B cell (primary cell): ENCODE measurements at places on chromosomes 11 and 22. TPM values are rescaled to one million over a fixed set of nuclear protein-coding genes. Genes with fewer than 3 reads are reported as not detected.

The CHRM1 gene
- not detected in 2 replicates for polyA plus RNA-seq

The SCT gene
- not detected in 2 replicates for polyA plus RNA-seq

The RAB3IL1 gene
- 0.27 TPM in 1 of 2 replicates, not detected in the other for polyA plus RNA-seq

The FOLR3 gene
- 0.10 and 0.17 TPM in 2 replicates for polyA plus RNA-seq

DNA sequence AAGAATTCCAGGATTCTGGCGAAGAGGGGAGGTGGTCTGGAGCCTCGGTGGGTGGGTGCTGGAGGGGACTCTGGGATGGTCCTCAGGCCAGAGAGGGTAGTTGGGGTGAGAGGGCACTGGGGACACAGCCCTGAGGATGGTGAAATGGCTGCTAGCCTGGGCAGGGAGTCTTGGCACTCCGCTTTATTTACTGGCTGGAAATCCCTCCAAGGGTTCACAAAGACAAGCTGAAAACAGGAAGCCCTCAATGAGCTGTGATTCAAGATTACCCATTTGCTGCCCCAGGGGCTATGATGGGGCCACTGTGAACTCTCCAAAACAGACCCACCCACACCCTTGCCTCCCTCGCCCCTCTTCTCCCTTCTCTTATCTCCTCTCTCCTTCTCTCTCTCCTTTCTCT, 71.9 kb downstream of the FBXO7 start:
- no peak for DNase-seq
- no peak overlapping the region for H3K4me3 ChIP-seq
- no peaks in the 10 kb centered on the region for H3K36me3 ChIP-seq

DNA sequence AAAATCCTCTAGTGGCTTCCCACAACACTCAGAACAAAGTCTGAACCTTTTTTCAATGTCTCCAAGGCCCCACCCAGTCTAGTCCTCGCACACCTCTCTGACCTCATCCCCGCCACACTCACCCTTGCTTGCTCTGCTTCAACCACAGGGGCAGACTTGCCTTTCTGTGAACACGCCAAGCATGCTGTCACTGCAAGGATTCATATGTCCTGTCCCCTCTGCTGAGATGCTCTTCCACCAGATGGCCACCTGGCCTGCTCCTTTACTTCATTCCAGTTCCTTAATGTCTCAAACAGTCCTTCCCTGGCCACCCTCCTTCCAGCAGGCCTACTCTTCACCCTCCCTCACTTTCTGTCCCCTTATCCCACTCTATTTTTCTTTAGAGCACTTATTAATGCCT, 60.6 kb upstream of the ARHGAP20 start:
- H3K27me3 ChIP-seq, result no peaks in the 10 kb centered on the region
- no peak overlapping the region for H3K27ac ChIP-seq
- H3K4me1 ChIP-seq, result peaks cover 14% of the 10 kb centered on the region
- H3K4me3 ChIP-seq, result no peak overlapping the region

DNA sequence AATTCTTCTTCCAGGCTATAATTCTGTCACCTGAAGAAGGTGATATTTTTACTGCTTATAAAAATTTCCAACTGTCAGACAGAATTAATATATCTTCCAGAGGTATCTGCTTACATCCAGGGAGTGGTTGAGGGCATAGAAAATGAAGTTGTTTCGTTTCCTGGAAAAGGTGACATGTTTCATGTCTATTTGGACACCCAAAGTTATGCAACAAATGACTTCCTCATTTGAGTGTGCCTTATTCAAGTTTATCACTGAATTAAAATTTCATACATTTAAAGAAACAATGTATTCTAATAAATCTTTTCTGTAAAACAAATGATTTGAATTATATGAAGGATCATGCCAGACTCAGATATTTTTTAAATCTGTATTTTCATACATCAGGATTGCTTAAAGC, 8.5 kb upstream of the GRAMD1B start:
- no peaks in the 10 kb centered on the region for H3K27me3 ChIP-seq
- no peaks in the 10 kb centered on the region for H3K36me3 ChIP-seq
- no peak overlapping the region for H3K27ac ChIP-seq
- no peak for DNase-seq

- H3K4me3 ChIP-seq, result no peak overlapping the region
- no peaks in the 10 kb centered on the region for H3K27me3 ChIP-seq
- H3K4me1 ChIP-seq, result no peaks in the 10 kb centered on the region
- H3K27ac ChIP-seq, result no peak overlapping the region
- H3K36me3 ChIP-seq, result no peaks in the 10 kb centered on the region
Observed at GRCh38 chr11:131099013-131099412, 182.7 kb upstream of the SNX19 start.

GRCh38 chr11:111189466-111189865, 56.1 kb upstream of the POU2AF2 start:
- no peaks in the 10 kb centered on the region for H3K36me3 ChIP-seq
- no peaks in the 10 kb centered on the region for H3K27me3 ChIP-seq
- peaks cover 50% of the 10 kb centered on the region for H3K4me1 ChIP-seq
- H3K27ac ChIP-seq, result no peak overlapping the region

DNA sequence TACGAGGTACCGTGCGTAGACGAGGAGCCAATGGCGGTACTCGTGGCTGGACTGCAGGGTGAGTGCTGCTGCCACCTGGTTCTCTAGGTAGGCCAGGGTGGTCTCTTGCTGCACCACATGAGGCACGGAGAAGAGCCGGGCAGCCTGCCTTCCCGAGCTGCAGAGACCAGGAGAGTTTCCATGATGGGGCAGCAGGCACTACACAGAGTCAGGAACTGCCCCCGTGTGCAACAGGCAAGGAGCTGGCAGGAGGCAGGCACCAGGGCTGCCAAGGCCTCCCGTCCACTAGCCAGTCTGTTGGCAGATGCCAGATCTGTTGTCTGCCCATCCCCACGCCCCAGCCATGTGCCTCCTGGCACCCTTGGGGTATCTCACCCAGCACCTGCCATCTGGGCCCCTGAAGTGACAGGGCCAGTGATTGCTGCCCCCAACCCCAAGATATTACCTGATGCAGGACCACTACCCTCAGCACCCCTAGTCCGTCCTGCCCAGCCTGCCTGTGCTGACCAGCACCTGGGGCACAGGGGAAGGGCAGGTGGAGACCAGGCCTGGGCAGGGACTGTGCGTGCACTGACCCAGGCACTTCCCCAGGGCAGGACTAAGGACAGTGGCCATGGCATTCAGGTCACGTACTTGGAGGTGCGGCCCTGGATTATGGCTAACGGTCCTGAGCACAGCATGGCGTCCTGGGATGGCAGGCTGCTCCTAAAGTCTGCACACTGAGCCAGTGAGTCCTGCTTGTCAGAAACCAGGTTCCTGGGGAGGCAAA, 62.0 kb upstream of the CLTCL1 start:
- H3K36me3 ChIP-seq, result no peaks in the 10 kb centered on the region
- H3K4me1 ChIP-seq, result peaks cover under 1% of the 10 kb centered on the region
- H3K4me3 ChIP-seq, result no peak overlapping the region
- H3K27me3 ChIP-seq, result no peaks in the 10 kb centered on the region

DNA sequence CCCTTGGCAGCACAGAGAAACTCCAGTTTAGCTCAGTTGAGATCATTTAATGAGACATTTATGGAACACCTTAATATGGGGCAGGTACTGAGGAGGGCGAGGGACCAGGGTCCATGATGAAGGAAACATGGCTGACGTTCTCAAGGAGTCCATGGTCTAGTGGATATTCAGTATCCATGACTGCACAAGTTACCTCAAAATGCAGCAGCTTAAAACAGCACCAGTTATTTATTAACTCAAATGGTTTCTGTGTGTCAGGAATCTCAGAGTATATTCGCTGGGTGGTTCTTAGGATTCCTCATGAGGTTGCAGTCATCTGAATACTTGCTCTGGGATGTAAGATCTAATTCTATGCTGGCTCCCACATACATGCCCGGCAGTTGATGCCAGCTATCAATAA, 346.8 kb downstream of the LARGE1 start:
- no peak overlapping the region for H3K27ac ChIP-seq
- no peaks in the 10 kb centered on the region for H3K36me3 ChIP-seq
- H3K4me1 ChIP-seq, result peaks cover 90% of the 10 kb centered on the region
- no peak for DNase-seq
- H3K27me3 ChIP-seq, result no peaks in the 10 kb centered on the region

- no peaks in the 10 kb centered on the region for H3K36me3 ChIP-seq
- H3K4me3 ChIP-seq, result no peak overlapping the region
- H3K4me1 ChIP-seq, result no peaks in the 10 kb centered on the region
- H3K27me3 ChIP-seq, result no peaks in the 10 kb centered on the region
- peak; percentile 4 for DNase-seq
Observed at GRCh38 chr11:30914143-30914762, 328.1 kb upstream of the MPPED2 start.

GRCh38 chr11:24609192-24610119, 112.6 kb downstream of the LUZP2 start:
- H3K27ac ChIP-seq, result no peak overlapping the region
- H3K36me3 ChIP-seq, result no peaks in the 10 kb centered on the region
- H3K4me3 ChIP-seq, result no peak overlapping the region

- no peak overlapping the region for H3K4me3 ChIP-seq
- H3K27me3 ChIP-seq, result no peaks in the 10 kb centered on the region
- peaks cover 12% of the 10 kb centered on the region for H3K4me1 ChIP-seq
- no peaks in the 10 kb centered on the region for H3K36me3 ChIP-seq
- DNase-seq, result no peak
- no peak overlapping the region for H3K27ac ChIP-seq
Observed at GRCh38 chr11:44979543-44980399, 29.1 kb upstream of the TP53I11 start.

DNA sequence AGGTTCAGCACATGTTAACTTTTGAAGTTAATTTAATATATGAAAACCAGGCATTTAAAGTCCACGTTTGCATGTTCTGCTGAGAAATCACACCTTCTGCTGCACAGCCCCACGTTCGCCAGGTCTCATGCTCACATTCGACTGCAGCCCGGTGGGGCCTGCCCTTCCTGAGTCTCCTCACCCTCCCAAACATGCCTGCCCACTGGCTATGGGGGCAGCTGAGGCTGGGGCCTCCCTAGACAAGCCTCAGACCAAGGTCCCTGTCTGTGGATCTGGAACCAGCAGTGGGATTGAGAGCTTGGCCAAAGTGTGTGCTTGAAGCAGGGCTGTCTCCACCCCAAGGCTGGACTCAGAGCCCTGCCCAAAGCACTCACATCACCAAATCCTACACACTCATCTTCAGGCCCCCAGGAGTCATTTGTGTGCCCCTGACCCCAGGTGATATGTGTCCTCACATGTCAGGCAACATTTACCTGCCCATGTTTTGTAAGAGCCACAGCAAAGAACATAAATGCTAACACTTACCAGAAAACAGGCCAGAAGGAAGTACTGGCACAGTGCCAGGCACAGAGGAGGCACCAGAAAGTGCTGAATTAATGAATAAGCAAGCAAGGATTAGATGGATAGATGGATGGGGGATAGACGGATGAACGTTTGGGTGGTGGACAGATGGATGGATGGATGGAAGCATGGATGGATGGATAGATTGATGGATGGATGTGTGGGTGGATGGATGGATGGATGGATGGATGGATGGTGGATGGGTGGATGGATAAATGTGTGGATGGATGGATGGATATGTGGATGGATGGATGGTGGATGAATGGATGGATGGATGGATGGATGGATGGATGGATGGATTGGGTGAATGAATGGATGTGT, 9.4 kb upstream of the FADD start:
- DNase-seq, result no peak
- peaks cover 16% of the 10 kb centered on the region for H3K27me3 ChIP-seq
- no peaks in the 10 kb centered on the region for H3K4me1 ChIP-seq
- H3K27ac ChIP-seq, result no peak overlapping the region

DNA sequence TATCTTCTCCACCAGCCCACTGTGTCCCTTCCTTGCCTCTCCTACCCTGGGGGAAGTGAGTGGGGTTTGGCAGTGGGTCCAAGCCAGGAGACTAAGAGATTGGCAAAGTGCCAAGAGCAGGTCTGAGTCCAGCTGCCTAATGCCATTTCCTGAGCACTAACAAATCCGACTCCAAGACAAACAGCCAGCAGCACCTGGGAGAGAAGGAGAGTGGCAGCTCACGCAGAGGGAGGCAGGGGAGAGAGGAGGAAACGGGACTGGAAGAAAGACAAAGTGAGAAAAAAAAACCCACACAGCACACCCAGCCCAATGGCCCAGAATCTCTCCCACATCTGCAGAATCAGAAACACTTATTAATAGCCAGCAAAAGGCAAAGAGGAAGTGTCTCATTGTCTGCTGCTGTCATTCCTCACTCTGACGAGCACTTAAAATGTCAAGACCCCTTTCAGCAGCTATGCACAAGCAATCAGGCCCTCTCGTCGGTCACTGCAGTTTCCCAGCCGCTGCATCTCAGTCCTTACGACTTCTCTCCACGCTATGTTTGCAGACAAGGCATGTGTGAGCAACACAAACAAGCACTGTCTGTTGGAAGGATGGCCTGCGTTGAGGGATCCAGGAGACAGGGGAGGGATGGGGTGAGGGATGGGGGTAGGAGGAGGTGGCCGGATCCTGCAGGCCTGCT, 558.4 kb upstream of the CADM1 start:
- H3K4me1 ChIP-seq, result no peaks in the 10 kb centered on the region
- H3K4me3 ChIP-seq, result no peak overlapping the region
- H3K27me3 ChIP-seq, result no peaks in the 10 kb centered on the region
- H3K36me3 ChIP-seq, result no peaks in the 10 kb centered on the region
- no peak for DNase-seq

DNA sequence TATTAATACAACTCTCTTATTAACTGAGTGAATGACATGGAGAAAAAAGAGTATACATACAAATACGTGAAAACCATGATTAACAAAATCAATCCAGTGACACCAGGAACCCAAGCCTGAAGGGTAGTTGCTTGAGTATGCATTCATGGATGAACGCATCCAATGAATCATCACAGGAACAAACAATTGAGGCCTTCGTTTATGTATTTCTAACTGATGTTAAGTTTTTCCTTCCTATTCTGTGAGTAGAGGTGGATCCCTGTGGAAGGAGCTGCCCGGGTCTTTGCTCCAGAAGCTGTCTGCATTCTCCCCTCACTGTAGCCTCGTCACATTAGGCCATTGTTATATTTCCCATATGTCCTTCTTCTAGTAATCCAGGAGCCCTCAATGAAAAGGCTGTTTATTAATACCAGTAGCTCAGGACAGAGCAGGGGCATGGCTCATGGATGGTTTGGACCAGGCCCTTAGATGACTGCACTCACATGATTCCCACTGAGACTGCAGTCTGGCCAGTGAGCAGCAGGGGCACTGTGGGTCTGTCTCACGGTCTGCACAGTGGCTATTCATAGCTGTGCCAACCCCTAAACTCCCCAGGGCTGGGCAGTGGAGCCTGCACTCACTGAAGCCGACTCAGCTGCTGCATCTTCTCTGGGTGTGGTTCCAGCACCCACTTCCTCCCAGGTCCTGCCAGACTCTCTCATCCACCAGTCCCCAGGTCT, 128.1 kb upstream of the TOP3B start:
- peak; percentile 94 for DNase-seq
- H3K4me3 ChIP-seq, result no peak overlapping the region
- peak overlapping the region; percentile 78 for H3K27ac ChIP-seq
- peaks cover 44% of the 10 kb centered on the region for H3K4me1 ChIP-seq
